ENCODE measurements at places on chromosomes 2 and 18.
A peak's percentile ranks its signal among the peaks of the same experiment; 100 is the strongest.

GRCh38 chr2:144115739-144116291 lies 404.1 kb downstream of the ZEB2 start:
- DNase-seq, result no peak

DNA sequence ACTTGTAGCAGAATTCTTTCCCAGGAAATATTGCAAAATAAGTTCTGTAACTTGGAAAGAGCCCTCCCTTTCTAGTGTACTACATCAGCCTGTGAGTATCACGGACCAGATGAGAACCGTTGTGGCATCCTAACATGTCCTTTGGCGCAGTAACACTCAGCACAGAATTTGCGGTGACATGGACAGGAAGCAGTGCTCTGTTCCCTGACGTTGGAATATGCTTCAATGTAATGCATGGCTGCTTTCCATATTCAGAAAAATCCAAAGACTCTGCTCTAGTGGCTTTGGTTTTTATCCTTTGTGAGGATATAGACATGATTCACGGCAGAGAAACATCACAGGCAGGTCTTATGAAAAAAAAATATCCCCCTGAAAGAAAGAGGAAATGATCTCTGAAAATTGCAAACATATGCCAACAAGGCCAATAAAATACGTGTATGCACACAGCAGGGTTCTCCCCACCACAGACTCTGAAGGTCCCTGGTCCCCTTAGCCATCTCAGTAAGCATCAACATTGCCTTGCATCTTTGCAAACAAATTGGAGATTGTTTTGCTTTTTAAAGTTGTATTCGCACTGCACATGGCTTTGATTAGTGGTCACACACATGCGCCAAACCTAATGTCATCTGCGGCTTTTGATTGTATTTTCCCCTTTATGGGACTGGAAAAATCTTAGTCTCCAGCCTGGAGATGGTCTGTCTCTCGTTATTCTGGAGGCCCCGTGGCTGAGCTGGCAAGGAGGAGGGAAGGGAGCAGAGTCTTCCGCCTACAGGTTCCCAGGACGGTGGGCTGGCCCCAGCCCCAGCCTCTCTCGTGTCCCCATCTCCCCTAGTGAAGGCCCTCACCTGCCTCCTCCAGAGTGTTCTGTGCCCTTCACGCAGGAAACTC lies 122.9 kb downstream of the COPS8 start:
- no peak for DNase-seq

DNA sequence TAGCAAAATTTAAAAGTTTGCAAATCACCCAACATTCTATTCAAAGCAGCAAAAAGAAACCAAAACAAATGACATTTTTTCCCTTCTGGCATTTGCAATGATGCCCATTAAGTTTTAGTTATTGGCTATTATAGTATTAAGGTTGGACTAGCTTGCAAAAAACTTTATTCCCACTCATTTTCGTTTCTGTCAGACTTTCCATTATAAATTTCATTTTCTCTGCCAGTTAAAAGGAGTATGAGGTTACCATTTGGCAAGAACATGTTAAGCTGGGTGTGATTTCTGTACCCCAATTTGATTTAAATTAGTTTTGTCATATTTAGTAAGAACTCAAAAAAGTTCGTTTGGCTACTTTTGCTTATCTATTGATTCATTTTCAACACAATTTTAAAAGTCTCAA lies 187.9 kb downstream of the TCF4 start:
- DNase-seq, result peak; percentile 11

- DNase-seq, result no peak
Observed at GRCh38 chr18:12049978-12050811, 43.4 kb upstream of the ANKRD62 start.

- DNase-seq, result no peak
Observed at GRCh38 chr2:212477571-212477970, 61.0 kb downstream of the ERBB4 start.

GRCh38 chr2:143682436-143683055 lies 553.3 kb downstream of the ARHGAP15 start:
- DNase-seq, result no peak

DNA sequence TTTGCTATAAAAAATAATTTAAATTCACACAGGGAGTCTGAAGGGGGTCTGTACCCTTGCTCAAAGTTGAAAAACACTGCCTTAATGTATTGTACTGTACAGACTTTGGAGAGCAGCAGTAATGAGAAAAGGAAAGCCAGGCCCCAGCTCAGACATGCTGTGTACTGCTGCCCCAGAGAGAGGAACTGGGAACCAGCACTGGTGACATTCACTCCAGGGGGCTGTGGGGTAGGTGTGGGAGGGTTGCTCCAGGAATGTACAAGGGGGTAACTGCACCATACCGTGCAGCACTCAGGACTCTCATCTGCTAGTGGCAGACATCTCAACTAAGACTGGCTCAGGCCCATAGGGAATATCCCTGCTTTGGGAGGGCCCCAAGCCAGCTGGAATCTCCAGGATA lies 146.0 kb upstream of the RMP24 start:
- DNase-seq, result no peak

DNA sequence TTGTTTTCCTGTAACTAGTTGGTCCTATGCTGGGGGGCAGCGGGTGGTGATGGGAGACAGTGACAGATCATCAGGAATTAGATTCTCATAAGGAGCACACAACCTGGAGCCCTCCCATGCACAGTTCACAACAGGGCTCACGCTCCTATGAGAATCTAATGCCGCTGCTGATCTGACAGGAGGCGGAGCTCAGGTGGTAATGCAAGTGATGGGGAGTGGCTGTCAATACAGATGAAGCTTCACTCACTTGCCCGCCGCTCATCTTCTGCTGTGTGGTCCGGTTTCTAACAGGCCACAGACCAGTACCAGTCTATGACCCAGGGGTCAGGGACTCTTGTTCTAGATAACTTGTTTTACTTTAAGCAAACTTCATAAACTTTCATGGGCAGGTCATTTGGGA lies 205.3 kb upstream of the SLC14A2 start:
- DNase-seq, result no peak

DNA sequence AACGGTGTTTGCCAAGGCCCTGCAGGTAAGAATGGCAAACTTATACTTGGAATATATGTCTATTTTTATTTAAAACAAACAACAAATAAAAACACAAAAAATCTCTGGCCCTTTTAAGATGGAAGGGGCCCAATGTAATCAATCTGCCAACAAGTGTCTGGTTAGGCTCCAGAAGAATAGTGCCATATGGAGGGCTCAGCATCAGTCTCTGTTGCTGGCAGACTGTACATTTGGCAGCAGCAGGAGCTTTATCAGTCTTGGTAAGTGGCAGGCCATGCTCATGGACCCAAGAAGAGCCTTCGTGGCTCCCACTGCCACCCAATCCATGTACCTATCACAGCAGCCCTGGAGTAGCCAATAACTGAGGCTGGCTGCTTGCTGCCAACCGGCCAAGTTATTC lies 101.1 kb downstream of the GALNT3 start:
- DNase-seq, result no peak

GRCh38 chr18:58207520-58208152 lies 163.6 kb downstream of the NEDD4L start:
- DNase-seq, result no peak

GRCh38 chr2:50401772-50402653 lies 629.9 kb downstream of the NRXN1 start:
- peak; percentile 2 for DNase-seq

GRCh38 chr18:3906116-3906750 lies 456.3 kb downstream of the TGIF1 start:
- DNase-seq, result no peak

DNA sequence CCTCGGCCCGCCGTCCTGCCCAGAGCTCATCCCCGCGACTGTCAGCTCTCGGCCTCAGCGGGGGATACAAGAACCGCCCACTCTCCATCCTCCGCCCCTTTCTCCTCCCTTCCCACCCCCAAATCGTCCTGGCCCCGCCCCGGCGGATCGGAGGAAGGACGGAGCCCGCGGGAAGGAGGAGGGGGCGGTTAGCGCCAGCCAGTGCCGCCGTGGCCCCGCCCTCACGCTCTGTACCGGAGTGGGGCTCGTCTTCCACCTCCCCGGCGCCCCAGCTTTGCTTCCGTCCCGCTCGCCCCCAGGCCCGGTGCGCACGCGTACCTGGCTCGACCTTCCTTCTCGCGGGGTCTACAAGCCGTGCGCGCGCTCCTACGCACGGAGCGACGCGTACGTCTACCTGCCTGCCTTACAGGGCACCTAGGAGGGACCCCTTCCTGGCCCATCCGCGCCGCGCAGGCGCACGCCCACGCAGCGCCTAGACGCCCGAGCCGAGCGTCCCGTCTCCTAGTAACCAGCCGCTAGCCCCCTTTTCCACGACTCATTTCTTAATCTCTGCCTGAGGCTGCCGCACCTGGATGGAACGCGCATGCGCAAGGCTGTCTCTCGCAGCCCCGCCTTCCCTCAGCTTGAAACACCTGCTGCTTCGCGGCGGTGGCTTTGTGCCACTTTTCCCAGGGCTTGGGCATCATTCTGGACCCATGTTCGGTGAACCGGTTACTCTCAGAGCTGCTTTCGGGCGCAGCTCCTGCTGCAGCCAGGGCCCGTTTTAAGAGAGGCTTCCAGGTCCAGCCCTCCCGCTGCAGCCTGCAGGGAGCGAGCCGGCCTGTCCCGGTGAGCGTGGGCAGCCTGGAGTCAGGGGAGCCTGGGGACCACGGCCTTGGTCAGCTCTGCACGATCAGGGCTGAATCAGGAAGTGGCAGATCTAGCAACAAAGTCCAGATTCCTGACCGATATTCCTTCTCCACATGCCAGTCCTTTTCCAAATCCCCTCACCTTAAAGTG lies at the start of gene C2orf15:
TSS of gene C2orf15 (plus strand) at position 598 of the 999 bp plus-strand sequence. CDS start 8,852 bp downstream, outside the sequence.
- DNase-seq, result peak; percentile 78

DNA sequence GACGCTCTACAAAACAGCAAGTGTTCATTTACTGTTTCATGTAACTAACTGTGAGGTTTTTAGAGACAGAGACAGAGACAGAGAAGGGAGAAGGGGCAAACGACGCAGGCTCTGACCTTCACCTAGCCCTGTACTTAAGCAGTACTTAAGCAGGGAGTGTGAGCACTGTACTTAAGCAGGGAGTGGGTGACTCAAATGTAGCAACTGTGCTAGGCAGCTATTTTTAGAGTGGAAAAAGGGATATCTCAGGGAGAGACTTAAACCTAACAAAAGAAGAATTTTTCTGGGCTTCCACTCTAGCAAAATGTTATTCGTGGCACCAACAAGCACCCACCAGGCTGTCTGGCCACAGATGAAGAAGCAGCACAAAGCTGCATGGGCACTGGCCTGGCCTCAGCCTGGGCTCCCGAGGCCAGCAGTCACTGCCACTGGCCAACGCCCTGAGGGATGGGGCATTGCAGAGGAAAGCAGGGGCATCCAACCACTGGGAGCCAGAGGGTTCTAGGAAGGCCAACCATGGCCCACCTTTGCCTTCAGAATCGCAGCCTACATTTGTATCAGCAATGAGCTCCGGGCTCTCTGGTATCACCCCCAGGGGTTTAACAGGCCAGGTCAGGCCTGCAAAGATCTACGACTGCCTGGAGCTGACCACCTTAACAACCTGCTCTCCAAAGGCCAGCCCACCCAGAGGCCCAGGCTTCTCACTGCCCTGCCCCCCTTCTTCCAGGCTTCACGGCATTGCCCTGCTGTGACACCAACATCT lies 154.3 kb downstream of the TTC32 start:
- peak; percentile 43 for DNase-seq

DNA sequence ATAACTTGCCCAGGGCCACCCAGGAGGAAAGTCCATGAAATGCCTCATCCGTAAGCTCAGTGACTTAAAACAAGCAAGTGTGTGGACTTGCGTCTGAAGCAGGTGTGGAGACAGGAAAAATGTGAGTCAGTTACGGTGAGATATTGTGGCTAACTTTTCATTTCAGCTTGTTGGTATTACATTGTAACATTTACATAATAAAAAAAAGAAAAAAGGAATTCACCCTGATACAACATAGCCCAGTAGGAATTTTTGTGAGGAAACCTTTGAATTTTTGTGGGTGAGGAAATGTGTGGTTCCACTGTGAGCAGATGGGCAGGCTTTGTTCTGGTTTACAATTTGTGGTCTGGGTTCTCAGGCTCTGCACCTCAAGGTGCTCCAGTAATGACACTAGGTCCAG lies 33.7 kb upstream of the LYPD6B start:
- DNase-seq, result peak; percentile 49

DNA sequence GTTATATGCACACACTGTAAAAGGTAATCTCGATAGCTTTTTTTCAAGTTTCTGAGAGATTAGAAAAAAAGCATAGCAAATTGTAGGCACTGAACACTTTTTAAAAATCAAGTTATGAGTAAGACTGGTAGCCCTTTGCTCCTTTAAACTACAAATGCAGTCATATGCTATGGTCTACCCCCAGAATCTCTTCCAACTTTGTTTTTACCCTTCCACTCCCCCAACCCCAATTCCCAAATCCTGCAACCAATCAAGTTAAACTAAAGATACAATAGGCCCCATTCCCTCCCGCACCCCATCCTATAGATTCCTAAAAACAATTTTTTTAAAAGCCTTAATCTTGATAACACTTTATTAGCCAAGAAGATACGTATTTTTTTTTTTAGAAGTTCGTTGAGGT lies 752 bp upstream of the BAZ2B start:
- no peak for DNase-seq
